ENCODE measurements at places on chromosomes 7 and 10. TPM values are rescaled to one million over a fixed set of nuclear protein-coding genes. Genes with fewer than 3 reads are reported as not detected.

The HTRA1 gene
- 0.39 TPM for total RNA-seq

The HUS1 gene
- 30.0 TPM for total RNA-seq

The POLR2J2 gene
- 6.2 TPM for total RNA-seq

GRCh38 chr10:129756912-129757901 lies 206.9 kb downstream of the EBF3 start:
- no peak for DNase-seq

GRCh38 chr10:36211856-36212255 lies 569.8 kb upstream of the FZD8 start:
- no peak for DNase-seq
